Activated CD4-positive, alpha-beta T cell treated with anti-CD3 and anti-CD28 coated beads, Interleukin-2, amount 10 ng/mL, durations not matched to agents 24 days and 14 days (primary cell): ENCODE measurements at places on chromosomes 16 and 17. TPM values are rescaled to one million over a fixed set of nuclear protein-coding genes. Genes with fewer than 3 reads are reported as not detected.

GRCh38 chr17:40321524-40321929 lies 12.5 kb downstream of the RARA start:
- peak; percentile 74 for DNase-seq

ZNF629 gene
- 2.5 and 2.6 TPM in 2 replicates for total RNA-seq

GRCh38 chr17:50558581-50558940 lies 2.0 kb upstream of the CACNA1G start:
- DNase-seq = no peak

DNA sequence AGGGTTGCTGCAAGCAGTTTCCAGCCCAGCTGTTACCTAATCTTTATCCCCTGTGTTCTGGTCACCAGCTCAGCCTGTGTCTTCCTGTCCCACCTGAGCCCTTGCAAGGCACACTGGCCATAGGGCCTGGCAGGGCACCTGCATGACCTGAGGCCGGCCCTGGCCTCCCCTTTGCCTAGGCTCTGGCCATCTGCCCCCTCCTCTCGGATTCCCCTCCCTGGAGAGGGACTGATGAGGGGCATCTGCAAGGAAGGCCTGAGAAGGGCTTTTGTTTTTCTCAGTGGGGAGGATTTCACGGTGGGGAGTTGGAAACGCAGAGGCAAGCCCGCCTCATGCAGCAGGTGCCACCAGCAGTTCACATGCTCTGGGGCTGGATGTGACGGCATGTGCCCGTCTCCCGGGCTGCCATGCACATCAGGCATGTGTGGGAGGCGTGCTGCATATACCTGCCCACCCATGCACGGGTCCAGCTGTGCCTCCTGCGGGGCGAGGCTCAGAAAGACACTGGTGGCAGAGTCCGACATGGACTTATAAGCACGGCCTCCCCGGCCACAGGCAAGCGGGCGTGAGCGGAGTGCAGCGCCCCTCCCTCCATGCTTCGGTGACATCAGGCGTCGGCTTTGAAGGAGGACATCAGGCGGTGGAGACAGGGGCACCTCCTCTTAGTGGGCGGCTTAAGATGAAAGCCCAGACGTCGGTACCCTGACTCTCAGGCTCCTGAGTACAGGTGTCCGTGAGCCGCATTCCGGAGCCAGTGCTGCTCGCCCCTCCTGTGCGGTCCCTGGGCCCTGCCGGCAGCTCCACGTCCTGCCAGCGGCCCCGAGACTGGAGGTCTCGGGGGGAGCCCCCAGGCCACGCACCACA lies 16.5 kb downstream of the ASPSCR1 start:
- DNase-seq = no peak

ATP2A3 gene
- total RNA-seq = 107 and 110 TPM in 2 replicates

- no peak for DNase-seq
These were observed 4.7 kb downstream of the DOC2A start for GRCh38 chr16:30006095-30006473.

GRCh38 chr17:82920150-82920549 lies 80.3 kb upstream of the ZNF750 start:
- no peak for DNase-seq

ERN1 gene
- 41.3 and 52.1 TPM in 2 replicates for total RNA-seq

- no peak for DNase-seq
These were observed 16.7 kb downstream of the ZBTB4 start for GRCh38 chr17:7462474-7463371.

- DNase-seq = no peak
These were observed 31.3 kb downstream of the ZC3H18 start for GRCh38 chr16:88601313-88602036.

DNA sequence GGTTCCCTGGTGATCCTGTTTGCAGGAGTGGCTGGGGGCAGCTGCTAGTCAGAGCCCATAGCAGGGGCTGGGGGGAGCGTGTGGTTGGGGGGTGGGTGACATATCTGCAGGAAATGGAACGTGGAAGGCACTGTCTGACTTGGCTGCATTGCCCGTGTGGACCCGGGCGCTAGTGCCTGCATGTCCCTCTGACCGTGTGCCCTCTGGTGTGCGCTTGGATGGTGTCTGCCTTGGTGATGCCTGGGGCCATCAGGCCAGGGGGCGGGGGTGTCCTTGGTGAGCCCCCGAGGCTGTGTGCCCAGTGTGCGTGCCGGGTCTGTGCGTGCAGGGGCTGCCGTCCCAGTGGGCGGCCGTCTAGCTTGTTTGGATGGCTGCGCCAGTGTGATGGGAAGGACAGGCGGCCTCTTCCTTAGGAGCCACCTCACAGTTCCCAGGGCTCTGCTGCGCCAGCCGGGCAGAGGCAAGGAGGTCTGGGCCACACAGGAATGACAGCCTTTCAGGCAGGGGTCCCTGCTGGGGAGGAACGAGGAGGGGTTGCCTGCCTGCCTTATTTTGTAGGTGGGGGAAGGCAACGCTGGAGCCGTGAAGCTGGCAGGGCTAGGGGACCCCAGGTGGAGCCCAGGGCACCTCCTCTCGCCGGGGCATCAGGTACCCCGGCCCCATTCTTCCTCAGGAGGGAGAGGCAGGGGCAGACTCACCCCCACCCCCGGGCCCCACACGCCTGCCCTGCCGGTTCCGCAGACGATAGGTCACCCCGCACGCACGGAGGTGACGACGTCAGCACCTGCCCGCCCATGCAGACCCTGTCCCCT lies 693 bp downstream of the NDRG4 start:
- no peak for DNase-seq

- DNase-seq = no peak
These were observed 19.8 kb downstream of the FMNL1 start for GRCh38 chr17:45241328-45242028.

- DNase-seq = no peak
These were observed 21.7 kb downstream of the ATP6V0D1 start for GRCh38 chr16:67459066-67459860.

DNA sequence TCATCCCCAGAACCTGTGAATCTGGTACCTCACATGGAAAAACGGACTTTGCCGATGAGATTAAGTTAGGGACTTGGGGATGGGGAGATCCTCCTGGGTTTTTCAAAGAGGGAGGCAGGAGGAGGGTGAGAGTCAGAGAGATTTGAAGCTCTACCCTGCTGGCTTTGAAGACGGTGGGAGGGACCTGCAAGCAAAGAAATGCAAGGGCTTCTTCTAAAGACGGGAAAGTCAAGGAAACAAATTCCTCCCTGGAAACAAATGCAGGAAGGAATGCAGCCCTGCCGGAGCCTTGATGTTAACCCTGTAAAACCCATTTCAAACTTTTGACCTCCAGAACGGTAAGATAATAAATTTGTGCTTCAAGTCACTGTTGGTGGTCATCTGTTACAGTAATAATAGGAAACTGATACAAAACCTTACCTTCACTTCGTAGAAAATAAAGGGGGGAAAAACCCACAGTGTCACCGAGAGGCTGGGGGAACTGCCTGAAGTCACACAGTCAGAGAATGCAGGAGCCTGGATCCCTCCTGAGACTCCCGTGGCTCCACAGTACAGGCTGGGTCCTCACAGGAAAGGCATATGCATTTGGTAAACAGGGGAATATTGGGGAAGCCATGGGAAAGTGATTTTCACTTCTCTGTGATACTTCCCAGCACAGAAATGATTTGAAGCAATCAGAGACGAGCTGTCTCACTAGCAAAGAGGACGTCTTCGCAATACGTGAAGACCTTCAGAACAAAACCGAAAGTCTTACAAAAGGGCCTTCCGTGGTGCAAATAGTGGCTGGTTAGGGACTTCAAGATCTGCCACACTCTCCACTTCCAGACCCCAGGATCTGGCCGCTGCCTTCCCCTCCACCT lies 58.9 kb upstream of the CLEC3A start:
- DNase-seq = no peak

- DNase-seq = no peak
These were observed 23.5 kb downstream of the OMG start for GRCh38 chr17:31273516-31273915.

GRCh38 chr16:55051571-55052347 lies 121.1 kb downstream of the IRX5 start:
- no peak for DNase-seq

CDC6 gene
- total RNA-seq = 139 and 142 TPM in 2 replicates

EPOP gene
- 52.1 and 54.9 TPM in 2 replicates for total RNA-seq

GRCh38 chr17:17073581-17074403 lies 31.5 kb downstream of the MPRIP start:
- no peak for DNase-seq

CACNG3 gene
- not detected in 2 replicates for total RNA-seq

DNA sequence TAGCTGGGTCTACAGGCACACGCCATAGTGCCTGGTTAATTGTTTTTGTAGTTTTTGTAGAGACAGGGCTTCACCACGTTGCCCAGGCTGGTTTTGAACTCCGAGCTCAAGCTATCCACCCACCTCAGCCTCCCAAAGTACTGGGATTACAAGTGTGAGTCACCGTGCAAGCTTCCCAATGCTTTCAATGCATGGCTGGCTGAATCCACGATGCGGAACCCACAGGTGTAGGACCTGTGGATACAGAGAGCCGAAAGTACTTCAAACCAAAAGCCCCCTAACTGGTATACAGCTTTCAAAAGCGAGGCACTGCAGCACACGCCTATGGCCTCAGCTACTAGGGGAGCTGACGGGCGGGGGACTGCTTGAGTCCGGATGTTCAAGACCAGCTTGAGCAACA lies 44.8 kb downstream of the METTL16 start:
- no peak for DNase-seq

- peak; percentile 90 for DNase-seq
These were observed 35.1 kb upstream of the CDRT4 start for GRCh38 chr17:15502369-15503112.

PRR29 gene
- 0.12 and 0.47 TPM in 2 replicates for total RNA-seq

DNA sequence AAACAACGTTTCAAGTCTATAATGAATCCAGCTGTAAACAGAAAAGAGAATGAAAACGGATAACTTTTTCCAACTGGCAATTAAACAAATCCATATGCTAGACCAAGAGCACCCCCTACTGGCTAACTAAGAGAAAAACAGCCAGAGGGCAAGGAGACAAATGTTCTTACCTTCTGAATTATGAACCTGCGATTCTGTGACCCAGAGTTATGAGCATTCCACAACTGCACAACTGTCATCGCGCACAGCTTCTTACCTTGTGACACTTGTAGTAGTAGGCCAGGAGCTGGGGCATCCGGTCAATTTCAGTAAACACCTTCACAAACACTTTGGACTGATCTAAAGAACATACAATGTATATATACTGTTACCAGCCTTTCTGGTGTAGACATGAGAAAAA lies 18.6 kb downstream of the COG7 start:
- peak; percentile 82 for DNase-seq

- DNase-seq = no peak
These were observed 28.7 kb upstream of the DDX52 start for GRCh38 chr17:37671824-37672547.

HSD17B2 gene
- total RNA-seq = not detected in 2 replicates

VTN gene
- 0.23 and 0.24 TPM in 2 replicates for total RNA-seq

DNA sequence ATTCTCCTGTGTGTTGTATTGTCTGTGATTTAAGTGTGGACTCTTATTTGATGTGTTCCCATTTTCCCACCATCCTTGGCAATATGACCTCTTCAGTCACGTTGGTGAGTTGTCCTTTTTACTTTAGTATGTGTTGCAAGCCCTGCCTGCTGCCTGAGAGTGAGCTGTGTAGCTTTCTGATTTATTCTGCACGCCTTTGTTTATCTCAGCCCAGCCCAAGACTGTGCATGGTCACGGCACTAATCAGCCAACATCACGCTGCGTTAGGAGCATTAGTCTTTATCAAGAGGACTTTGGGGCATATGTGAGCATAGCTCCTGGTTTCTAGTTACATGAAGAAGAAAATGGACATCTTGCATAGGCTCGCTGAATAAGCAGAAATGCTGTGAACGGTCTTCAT lies 6.0 kb downstream of the TOM1L1 start:
- DNase-seq = no peak

CD300E gene
- total RNA-seq = not detected in 2 replicates

DNA sequence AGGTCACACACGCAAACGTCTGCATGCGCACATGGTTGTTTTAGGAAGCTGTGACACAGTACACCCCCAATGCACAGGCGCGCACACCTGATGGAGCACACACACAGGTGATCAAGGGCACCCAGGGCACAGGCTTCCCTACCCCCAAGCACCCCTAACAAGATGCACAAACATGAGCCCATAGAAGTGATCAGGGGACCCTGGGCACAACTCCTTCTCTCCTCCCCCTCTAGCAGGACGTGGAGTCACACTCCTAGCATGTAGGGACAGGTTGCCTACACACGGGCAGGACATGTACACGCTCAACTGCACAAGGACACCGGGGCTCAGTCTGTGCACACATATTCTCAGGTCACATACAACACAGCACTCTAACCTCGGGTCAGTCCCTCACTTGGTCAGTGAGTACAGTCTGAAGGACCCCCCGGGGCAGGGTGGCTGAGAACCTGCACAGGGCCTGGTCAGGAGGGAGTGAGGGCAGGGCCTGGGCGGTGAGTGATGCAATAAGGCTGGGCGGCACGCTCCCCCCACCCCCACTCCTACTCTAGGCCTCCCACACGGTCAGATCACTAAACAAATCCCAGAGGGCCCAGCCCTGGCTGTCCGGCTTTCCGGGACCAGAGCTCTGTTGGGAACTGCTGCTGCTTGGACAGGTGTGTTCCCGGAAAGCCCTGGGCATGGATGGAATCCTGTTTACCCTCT lies 751 bp upstream of the DOC2B start:
- DNase-seq = no peak

- peak; percentile 50 for DNase-seq
These were observed 16.0 kb downstream of the KRT33A start for GRCh38 chr17:41334385-41335305.

TEX19 gene
- total RNA-seq = 0.09 TPM in 2 replicates

HOXB8 gene
- not detected in 2 replicates for total RNA-seq

PARD6A gene
- 13.5 and 14.0 TPM in 2 replicates for total RNA-seq

DNA sequence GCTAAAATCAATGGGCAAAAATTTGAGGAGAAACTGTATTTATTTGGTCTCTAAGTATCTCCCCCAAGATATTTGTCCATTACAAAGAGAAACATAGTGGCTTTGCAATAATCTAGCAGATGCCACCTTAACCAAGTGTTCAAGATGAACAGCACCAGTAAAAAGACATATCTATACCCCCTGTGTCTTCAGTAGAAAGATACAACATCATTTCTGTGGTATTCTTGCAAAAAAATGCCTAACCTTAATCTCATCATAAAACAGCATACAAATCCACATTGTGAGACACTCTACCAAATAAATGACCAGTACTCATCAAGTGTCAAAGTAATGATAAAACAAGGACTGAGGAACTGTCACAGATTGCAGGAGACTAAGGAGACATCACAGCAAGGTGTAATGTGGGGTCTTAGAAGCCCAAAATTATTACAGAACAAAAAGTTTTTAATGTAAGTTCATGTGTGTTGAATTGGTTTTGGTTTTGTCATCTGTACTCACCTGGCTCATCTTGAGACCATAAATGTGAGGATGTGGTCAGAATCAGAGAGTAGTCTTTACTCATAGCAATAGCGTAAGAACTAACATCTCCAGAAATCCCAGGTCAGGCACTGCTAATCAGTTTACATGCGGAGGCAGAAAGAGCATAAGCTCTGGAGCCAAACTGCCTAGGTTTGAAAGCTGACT lies 77.2 kb downstream of the AATF start:
- peak; percentile 67 for DNase-seq

DNA sequence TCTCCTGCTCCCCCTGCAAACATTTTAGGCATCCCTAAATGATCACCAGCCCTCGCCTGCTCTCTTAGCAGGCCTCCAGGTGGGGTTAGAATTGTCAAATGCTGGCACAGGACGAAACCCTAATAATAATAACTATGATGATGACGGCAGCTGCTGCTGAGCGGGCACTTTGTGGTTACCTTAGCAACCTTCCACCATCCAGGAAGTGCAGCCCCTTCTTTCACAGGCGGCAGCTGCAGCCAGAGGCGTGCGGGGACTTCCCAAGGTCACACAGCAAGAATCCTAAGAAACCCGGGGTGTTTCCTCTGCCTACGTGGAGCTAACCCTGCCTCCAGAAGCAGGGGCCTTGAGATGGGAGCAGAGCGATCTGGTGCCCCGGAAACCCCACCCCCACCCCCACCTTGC lies 22.4 kb upstream of the EIF1 start:
- peak; percentile 90 for DNase-seq

KRT24 gene
- not detected in 2 replicates for total RNA-seq
